Activated naive CD4-positive, alpha-beta T cell (primary cell): ENCODE measurements at places on chromosomes 7 and 10.

GRCh38 chr10:3213758-3214515, 41.4 kb upstream of the PITRM1 start:
- DNase-seq: no peak

- DNase-seq: no peak
Observed at GRCh38 chr10:87635498-87636312, 24.0 kb upstream of the PAPSS2 start.

GRCh38 chr7:13748998-13749397, 240.5 kb downstream of the ETV1 start:
- DNase-seq: no peak

DNA sequence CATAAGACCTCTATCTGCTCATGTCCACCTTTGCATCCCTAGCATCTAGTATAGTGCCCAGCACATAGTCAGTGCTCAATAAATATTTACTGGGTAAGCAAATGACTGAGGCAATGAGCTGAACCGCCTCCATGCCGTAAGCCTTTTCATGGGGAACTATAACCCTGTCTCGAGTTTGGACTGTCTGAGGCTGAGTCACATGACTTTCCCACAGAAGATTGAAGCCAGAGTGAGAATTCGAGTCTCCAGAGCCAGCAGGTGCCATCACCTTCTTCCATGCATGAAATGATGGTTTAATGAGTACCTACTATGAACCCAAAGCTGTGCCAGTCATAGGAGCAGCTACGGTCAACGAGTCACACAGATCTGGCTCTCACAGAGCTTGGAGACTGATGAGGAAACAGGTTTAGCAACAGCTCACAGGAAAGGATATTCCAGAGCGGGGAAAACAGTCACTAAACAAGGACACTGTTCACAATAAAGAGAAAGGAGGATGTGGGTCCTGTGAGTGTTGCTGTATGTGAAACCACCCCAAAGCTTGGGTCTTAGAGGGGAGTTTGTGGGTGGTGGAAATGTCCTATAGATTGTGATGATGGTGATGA, 75.2 kb downstream of the TEX36 start:
- DNase-seq: no peak

GRCh38 chr7:110090110-110090820, 1000.7 kb upstream of the LRRN3 start:
- no peak for DNase-seq
